ENCODE measurements at places on chromosomes 5 and 9.

DNA sequence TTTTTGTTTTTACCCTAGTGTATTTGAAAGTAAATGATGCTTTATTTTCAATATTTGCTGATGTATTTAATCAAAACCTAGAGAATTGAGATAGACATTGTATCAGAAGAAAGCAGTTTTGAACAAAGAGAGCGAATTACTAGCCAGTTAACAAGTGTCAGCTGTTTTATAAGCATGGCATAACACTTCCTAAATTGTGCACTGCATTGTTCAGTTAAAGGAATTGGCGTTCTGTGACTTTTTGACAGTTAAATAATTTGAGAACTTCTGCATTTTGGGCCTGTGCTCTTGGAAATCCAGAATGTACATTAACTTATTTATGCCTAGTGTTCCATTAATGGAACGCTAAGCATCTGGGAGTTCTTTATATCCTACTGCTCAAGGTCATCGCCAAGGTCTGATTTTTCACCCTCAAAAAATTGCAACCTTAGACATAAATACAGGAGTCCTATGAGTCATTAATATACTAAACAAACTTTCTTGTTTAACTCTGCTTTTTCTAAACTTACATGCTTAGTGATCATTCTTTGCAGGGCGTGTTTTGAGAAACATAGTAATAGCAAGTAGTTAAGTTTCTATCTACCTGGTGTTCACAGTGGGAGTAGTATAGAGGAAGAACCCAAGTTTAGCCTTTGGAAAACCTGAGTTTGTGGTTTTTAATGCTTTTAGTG, 31.1 kb downstream of the RASA1 start:
- DNase-seq, result peak; percentile 17

GRCh38 chr5:110702300-110702699, 24.2 kb downstream of the TMEM232 start:
- DNase-seq, result no peak

- no peak for DNase-seq
These were observed 115.5 kb upstream of the ABCA1 start for GRCh38 chr9:105043370-105043936.

DNA sequence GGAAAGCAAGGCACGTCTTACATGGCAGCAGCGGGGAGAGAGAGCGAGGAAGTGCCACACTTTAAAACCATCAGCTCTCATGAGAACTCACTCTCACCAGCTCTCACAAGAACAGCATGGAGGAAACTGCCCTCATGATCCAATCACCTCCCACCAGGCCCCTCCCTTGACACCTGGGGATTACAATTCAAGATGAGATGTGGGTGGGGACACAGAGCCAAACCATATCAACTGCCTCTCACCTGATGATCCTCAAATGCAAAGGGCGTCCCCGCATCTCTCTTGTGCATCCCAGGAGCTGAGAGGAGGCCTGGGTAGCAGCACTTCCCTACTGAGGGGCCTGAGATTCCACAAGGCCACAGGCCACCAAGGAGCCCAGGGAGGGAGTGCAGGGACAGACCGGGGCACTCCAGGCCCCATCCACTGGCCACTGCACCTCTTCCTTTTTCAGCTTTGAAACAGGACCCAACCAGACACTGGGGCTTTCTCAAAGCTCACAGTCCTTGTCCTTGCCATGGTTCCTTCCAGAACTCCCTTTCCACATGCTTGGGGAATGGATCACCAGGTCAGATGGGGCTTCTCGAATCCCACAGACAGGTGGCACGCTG, 54.5 kb upstream of the IL17B start:
- no peak for DNase-seq

- DNase-seq, result no peak
These were observed 32.5 kb upstream of the MIER3 start for GRCh38 chr5:56984445-56984844.

- no peak for DNase-seq
These were observed 1.3 kb upstream of the POU4F3 start for GRCh38 chr5:146337264-146337904.

- DNase-seq, result no peak
These were observed 27.3 kb downstream of the ELL2 start for GRCh38 chr5:95934207-95934804.

- DNase-seq, result no peak
These were observed 47.2 kb downstream of the PCSK5 start for GRCh38 chr9:75937521-75938258.

DNA sequence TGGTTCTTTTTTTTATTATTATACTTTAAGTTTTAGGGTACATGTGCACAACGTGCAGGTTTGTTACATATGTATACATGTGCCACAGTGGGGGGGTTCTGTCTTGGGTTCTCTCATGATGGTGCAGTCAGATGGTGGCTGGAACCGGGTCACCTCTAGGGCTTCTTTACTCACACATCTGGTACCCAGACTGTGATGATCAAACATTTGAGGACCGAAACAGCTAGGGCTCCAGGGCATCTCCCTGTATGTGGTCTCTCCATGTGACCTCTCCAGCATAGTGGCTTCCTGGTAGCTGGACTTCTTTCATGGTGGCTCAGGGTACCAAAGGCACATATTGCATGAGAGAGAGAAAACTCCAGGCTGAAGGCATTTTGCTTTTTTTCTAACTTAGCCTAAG, 9.8 kb upstream of the CRHBP start:
- DNase-seq, result no peak

GRCh38 chr5:122149321-122150090, 20.2 kb downstream of the ZNF474 start:
- no peak for DNase-seq

- no peak for DNase-seq
These were observed 137.9 kb downstream of the BNC2 start for GRCh38 chr9:16732546-16732945.

- no peak for DNase-seq
These were observed 43.0 kb upstream of the UBAC1 start for GRCh38 chr9:136004219-136004618.

GRCh38 chr9:68997666-68998065, 16.2 kb downstream of the PRKACG start:
- no peak for DNase-seq

DNA sequence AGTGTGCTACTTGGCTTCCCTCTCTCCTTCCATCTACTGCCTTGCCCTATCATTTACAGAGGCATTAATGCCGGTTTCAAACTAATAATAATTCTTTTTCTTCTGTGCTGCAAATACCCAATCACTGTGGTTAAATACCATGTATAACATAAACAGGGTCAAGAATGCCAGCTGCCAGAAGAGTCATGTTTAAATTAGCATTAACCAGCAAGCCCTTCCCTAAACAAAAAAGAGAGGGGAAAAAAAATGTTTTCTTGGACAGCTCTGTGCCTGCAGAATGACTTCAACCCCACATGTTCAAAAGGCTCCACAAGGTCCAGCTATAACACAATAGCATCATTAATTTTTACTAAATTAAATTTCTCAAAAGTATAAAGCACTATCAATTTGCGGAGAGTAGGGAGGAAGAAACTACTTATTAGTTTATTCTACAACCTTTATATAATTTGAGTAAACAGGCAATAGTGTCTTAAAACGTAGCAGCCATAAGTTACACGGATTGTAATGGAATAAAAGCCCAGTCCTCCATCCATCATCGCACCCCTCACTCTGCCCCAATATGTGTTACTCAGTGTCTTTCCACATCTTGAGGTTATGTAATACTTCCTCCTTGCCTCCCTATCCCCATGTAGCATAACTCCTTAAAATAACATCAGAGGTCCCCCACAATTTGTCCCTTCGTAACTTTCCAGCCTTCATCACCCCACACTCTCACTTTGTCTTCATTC, 3.9 kb downstream of the LPAR1 start:
- DNase-seq, result peak; percentile 65

GRCh38 chr5:139975306-139975705, 67.8 kb downstream of the NRG2 start:
- no peak for DNase-seq

DNA sequence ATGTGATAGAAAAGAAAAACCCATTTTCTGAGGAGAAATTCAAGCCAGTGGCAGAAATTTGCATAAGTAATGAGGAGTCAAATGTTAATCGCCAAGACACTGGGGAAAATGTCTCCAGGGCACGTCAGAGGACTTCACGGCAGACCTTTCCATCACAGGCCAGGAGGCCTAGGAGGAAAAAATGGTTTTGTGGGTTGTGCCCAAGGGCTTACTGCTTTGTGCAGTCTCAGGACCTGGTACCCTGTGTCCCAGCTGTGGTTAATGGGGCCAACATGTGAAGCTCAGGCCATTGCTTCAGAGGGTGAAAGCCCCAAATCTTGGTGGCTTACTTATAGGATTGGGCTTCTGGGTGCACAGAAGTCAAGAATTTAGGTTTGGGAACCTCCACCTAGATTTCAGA, 54.8 kb upstream of the ADAMTS2 start:
- no peak for DNase-seq

DNA sequence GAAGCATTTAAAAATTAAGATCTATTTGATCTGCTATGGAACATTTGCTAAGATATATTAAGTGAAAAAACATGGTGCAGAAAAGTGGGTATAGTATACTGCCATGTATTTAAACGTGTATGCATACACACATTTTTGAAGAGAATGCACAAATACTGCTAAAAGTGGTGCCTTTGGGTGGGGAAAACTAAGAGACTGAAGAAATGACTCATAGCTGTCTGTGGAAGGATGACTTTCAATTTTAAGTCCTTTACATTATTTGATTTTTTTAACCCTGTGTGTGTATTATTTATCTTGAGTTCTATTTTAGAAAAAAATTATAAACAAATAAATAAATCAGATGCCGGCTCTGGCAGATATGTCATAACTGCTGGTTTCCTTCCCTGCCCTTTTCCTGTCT, 120.7 kb upstream of the SLIT3 start:
- DNase-seq, result no peak

GRCh38 chr9:86099701-86100364, 475 bp upstream of the GOLM1 start:
- peak; percentile 11 for DNase-seq

DNA sequence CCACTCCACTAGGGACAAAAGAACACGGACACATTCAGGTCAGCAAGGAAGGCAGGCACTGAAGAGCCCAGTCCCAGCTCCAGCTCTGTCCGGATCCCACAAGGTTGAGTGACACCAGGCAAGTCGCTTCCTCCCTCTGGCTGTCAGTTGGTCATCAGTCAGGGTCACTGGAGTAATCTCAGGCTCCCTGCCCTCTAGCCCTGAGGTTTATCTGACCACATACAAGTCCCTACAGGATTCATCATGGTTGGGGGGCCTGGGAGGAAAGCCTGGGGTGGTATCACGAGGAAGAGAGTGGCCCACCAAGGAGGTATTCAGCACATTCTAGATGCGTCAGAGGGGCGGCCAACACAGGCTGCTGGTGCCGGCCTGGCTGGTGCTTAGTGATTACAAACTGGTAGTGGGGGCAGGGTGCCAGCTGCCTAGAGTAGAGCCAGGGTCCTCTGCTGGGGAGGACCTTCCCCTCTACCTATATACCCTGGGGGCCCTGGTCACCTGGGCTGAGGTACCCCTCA, 81.5 kb downstream of the SHB start:
- DNase-seq, result no peak

- DNase-seq, result no peak
These were observed 299.7 kb downstream of the CWC27 start for GRCh38 chr5:65068410-65068809.

DNA sequence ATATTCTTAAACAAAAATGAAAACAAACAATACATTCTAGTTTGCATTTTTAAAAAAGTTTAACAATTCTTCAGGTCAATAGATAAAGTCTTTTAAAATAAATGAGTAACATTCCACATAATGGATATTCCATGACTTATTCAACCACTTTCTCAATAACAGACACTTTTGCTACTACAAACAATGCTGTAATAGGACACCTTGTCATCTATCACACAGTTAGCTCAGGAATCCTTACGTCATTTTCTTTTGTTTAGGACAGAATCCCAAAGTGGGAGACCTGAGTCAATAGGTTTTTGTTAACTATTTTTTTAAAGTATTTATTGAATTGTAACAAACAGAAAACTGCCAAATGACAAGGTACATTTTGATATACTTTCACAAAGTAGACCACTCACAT, 72.5 kb downstream of the CEP120 start:
- no peak for DNase-seq

GRCh38 chr9:70259512-70259802, 679 bp downstream of the SMC5 start:
- DNase-seq, result no peak

DNA sequence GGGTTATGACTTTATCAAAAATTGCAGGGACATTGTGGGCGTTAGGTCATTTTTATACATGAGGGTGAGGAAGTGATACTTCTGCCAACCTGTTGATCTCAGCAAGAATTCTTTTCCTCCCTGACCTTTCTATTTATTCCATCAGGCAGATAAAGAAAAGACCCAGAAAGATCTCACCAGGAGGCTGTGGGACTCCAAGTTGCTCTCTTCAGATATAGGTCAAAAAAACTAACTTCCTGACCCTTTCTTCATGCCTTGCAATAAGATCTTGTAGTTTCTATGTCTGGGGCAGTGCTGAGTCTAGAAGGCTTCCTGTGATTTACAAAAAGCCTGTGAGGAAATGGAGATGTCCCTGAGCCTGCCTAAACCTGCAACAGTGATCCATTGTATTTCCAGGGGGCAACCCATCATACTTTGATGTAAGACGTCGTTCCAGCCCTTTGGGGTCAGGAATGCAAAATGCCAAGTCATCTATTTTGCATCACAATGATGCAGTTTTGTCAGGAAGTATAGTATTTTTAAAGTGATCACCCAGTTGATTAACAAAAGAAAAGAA, 22.0 kb upstream of the PIK3R1 start:
- DNase-seq, result no peak

DNA sequence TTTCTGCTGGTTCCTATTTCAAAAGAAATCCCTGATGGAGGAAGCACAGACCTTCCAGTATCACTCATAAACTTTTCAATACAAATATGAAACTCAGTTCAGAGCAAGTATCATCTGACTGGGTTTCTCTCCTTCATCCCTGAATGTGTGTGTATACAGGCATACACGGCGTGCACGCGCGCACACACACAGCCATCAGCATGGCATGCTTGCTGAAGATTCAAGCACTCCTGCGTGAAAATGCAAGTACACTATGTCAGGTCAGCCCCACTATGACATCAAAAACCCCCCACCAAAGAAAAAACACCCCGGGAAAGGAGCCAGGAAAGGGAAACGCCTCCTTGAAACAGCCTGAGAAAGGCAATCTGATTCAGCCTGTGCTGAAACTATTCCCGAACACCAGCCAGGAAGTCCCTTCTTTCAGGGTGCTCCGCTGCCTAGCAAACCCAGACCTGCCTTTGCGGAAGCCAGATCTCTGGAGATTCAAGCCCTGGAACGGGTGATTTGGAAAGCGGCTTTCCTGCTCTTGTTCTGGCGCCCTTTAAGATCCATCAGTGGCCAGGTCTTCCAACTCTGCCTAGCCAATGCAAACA, 831 bp downstream of the KLHL3 start:
- DNase-seq, result no peak

GRCh38 chr5:143066556-143067281, 296.5 kb downstream of the ARHGAP26 start:
- no peak for DNase-seq

DNA sequence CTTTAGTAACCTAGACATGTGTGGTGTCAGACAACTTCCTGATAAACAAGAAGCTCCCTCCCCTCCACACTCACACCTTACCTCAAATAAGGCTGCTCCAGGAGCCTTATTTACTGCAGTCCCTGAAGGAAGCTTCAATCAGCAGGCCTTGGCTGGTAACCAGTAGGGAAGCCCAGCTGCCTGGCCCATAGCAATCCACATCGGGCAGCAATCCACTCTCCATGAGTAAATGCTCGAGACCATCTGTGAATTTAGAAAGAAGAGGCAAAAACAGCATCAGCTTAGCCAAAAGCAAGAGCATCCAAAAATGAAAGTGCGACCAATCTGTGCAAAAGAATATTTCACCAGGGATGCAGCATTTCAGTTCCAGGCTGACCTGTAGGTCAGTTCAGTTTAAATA, 213.3 kb upstream of the TUSC1 start:
- DNase-seq, result no peak

GRCh38 chr9:125295657-125296056, 34.0 kb downstream of the GAPVD1 start:
- no peak for DNase-seq

Data from globus pallidus (tissue), 1 donor.